Cardiac ventricle fibroblast (primary cell): ENCODE measurements at places on chromosomes 7 and 10. TPM values are rescaled to one million over a fixed set of nuclear protein-coding genes. Genes with fewer than 3 reads are reported as not detected.

Gene ANKRD30A
- total RNA-seq = not detected in 2 replicates

Gene PKD1L1
- total RNA-seq = 0.29 and 0.69 TPM in 2 replicates

Gene UPK3BL1
- total RNA-seq = 16.7 and 20.5 TPM in 2 replicates

Gene ELOVL3
- total RNA-seq = 0.24 and 3.4 TPM in 2 replicates

Gene MSS51
- total RNA-seq = 0.68 and 0.94 TPM in 2 replicates

Gene CRYGN
- total RNA-seq = 0.10 TPM in 1 of 2 replicates, not detected in the other

Gene PROSER2
- total RNA-seq = 2.1 TPM in 2 replicates
